ENCODE measurements at places on chromosomes 13 and 19. TPM values are rescaled to one million over a fixed set of nuclear protein-coding genes. Genes with fewer than 3 reads are reported as not detected.

DNA sequence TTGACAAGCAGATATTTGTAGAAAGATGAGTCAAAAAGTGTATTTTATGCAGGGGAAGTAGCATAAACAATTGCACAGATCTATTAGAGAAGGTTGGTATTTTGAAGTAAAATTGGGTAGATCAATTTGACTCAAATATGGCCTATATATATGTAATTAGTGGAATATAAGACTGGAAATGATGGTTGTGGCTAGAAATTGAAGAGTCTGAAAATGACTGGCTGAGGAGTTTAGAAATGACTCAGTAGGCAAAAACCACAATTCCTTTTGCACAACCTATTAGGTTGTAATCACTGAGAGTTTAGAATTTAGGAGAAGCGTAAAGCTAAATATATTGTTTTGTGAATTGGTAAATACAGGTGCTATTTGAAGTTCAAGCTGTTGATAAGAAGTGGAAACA, 622.6 kb upstream of the PCDH20 start:
- DNase-seq: no peak

DNA sequence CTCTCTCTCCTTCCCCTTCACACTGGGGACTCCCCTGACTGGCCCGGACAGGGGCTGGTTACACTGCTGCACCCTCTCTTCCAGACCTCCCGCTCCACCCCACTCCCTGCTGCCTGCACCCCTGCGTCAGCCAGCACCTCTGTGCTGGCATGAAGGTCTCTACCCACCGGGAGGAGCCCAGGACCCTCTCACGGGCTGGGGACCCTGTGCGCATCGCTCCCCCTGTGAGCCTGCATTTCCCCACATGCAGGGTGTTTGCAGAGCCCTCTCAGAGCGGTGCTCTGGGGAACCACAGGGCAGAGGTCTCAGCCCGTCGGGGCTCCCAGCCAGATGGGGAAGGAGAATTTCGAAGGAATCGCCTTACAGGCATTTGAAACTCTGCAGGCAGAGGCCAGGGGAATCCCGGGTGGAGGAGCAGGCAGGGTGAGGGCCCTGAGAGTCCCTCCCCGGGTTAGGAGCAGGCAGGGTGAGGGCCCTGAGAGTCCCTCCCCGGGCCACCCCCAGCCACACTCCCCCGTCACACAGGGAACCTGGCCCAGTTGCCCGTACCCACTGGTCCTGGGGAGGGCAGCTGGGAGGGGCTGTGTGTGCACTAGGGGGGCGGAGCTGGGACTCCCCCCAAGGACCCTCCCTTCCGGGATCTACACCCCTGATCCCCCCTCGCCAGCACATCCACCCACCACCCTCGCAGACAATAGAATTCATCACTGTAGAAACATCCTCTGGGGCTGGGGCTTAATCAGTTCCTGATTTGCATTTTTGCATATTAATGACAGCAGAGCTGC, 16.3 kb upstream of the TCF3 start:
- peak; percentile 24 for DNase-seq

GRCh38 chr13:74193391-74193790, 59.2 kb upstream of the KLF12 start:
- peak; percentile 15 for DNase-seq

DNA sequence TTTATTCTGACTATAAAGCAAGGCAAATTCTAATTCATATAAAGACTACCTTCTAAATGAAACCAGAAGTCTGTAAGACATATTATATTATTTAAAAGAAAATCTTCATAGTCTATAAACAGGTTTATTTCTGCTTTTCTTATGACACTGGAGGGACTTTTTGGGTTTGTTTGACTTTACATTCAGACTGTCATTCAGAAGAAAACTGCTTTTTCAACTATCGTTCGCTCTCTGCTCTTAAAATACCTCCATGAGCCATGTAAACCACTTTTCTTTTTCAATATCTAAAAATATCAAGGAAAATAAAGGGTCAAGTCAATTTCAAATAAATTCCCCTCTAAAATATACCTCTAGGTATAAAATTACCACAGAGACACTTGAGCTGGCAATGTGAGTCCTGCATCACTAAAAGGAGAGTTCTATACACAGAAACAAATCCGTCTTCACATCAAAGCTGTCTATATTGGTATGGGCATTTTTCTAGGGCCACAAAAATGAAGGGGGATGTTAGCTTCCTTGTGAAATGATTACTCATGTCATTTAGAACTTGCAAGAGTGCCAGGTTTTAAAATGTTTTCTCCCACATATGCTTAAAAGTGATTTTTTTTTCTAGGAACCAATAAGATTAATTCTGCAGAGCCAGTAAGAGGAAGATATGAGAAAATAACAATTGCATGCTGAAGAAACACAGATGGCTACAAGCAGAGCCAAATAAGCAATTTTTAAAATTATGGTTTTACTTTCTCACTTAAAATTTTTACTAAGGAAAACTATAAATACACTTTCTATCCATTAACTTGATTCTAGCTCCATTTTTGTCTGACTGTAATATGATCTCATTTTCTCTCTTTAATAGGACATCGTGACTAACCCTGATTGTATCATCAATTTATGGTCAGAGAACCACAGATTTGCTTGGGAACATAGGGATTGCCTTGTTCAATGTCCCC, 181.8 kb downstream of the TBC1D4 start:
- peak; percentile 61 for DNase-seq

DNA sequence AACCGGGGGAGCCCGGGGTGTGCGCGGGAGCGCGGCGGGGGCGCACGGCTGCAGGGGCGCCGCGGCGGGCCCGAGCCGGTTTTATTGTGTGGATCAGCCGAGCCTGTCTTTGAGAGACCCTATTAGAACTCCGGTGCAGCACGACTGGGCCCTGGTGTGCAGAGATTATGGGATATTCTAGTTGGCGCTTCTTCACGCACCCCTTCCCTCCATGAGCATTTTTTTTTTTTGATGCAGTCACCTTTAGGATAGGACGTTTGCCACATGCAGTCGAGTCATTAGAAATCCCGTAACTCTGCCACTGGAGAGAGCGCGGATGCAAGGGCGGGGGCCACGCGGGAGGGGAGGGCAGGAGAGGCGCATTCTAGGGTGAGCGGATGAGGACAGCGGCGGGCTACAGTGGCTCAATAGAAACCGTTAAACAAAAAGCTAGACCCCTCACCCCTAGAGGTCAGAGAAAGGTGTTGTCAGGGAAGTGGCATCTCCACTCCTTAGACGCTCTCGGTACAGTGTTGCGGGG, 3.7 kb downstream of the FGF9 start:
- DNase-seq: no peak

DNA sequence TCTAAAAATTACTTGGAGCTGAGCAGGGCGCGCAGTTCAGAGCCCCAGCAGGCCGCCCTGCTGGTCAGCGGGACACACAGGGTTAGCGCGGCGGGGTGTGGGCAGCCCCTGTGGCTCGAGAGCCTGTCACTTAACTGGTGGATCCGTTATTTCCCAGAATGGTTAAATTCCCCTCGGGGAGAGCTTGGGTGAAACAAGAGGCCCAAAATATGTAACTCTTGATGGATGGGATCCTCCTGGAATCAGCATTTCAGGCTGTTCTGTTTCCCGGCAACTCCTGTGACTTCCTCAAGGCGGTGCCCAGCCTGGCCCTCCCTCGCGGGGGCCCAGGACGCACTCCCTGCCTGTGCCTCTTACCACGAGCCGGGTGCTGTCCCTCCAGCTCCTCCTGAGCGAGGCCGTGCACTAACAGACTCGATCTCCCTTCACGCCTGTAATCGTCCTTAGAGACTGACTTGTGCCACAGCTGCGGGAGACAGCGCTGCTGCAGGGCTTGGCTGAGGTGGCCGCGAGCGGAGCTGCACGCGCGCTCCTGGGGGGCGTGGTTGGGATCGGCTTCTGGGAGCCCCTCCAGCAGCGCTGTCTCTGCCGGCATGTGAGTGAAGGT, 9.7 kb downstream of the PTBP1 start:
- no peak for DNase-seq

DNA sequence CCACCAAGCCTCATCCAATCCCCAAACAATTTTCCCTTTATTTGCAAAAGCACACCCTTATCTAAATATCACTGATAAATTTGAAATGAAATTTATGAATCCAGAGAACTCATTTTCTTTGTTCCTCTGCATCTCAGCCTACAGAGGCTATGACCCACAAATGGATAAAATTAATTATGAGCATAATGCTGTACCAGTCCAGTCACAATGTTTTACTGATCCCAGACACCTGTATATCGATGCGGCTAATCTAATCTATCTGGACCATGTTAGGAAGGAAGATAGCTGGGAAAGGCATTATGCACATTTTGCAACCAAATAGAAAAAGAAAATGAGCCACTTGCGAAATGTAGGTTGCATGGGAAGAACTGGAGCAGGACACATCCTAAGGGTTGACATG, 150.0 kb downstream of the FGF14 start:
- DNase-seq: no peak

- no peak for DNase-seq
These were observed 236.4 kb upstream of the SPRY2 start for GRCh38 chr13:80577285-80577684.

The RDH8 gene
- not detected for total RNA-seq

The CBY2 gene
- 2.2 TPM for total RNA-seq

The FSD1 gene
- 3.4 TPM for total RNA-seq
